Stimulated activated CD4-positive, alpha-beta T cell treated with anti-CD3 and anti-CD28 coated beads, Interleukin-4, amount 100 ng/mL, for 4 hours (primary cell): ENCODE measurements at places on chromosomes 5 and 9.

DNA sequence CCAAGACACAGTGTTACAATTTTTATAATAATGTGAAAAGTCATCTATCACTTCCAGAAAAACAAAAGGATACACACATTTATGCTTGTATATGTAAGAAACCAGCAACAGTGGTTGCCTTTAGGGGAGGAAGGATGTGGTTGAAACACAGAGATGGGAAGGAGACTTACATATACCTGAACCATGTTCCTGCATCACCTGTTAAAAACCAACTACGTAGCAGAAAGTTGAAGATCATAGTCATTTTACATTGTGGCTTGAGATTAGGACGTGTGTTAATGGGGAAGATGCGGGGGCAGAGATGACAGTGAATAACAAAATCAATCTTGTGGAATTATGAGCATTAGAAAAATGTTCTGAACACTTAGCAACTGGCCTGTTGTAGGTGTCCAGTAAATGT lies 307.3 kb downstream of the MLLT3 start:
- DNase-seq = no peak

DNA sequence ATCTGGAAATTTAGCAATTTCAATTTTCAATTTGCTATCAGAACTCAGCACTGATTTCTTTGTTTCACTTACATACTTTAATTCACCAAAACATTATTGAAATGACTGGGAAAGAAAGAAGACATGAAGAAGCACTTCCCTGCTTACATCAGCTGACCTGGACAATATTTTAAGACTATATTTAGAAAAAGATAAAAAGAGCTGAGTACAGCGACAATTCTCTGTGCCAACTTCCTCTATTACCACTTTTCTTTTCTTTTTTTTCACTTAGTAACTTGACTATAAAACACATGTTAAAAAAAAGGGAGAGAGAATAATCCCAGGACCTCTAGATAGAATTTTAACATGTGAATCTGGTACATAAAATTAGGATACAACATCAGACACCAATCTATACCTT lies 35.6 kb downstream of the MEF2C start:
- no peak for DNase-seq

GRCh38 chr5:51908215-51908614 lies 525.0 kb downstream of the ISL1 start:
- DNase-seq = no peak

GRCh38 chr9:5357431-5358105 lies 17.9 kb upstream of the RLN1 start:
- no peak for DNase-seq

DNA sequence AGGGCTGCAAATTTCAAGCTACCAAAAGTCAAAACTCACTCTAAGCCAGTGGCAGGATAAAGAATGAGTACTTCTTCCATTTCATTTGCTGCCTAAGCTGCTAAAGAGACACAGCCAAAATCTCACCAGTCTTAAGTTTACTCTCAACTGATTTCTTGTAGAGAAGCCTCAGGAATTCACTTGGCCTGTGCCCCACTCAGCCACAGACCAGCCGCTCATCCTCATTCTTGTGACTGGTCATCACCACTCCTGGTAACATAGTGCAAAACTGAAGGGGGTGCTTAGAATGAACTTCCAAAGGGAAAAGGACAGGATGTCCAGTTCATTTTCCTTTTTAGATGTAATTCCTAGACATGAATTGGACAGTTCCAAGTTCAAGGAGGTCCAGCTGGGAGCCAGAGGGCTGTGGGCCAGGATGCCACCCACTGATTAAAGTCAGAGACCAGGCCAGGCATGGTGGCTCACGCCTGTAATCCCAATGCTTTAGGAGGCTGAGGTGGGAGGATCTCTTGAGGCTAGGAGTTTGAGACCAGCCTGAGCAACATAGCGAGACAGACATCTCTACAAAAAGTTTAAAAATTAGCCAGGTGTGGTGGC lies 72.7 kb upstream of the RANBP3L start:
- no peak for DNase-seq

GRCh38 chr5:147927901-147928300 lies 21.6 kb upstream of the C5orf46 start:
- DNase-seq = no peak

- DNase-seq = no peak
These were observed 194.4 kb downstream of the DEPDC1B start for GRCh38 chr5:60505373-60506171.

GRCh38 chr9:70080481-70081119 lies 37.0 kb downstream of the MAMDC2 start:
- DNase-seq = no peak

DNA sequence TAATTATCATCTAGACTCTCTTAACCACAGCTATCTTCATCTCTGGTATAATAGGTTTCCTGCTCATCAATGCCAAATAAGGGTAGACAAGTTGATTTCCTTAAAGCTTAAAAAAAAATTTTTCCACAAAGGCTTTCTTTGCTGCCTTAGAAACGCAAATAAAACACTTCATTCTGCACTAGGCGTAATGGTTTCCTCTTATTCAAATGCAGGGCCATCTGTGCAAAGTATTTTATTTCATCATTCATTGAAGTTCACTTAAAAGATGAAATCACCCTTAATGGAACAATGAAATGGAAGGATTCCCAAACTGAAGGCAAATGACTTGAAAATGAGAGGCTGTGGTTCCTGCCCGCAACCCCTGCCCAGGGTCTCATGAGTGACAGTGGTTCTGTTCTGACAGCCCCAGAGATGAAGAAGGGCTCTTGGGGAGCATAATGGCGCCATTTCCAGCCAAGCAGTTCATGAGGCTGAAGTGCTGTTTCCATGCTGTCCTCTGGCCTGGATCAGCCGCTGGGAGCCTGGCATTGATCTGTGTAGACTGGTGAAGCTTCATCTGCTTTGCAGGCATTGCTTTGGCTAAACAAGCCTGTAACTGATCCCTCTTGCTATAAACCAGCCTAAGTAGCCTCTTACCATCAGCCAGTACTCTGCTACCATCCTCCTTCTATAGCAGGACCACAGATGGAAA lies 276.9 kb upstream of the WWC1 start:
- no peak for DNase-seq

DNA sequence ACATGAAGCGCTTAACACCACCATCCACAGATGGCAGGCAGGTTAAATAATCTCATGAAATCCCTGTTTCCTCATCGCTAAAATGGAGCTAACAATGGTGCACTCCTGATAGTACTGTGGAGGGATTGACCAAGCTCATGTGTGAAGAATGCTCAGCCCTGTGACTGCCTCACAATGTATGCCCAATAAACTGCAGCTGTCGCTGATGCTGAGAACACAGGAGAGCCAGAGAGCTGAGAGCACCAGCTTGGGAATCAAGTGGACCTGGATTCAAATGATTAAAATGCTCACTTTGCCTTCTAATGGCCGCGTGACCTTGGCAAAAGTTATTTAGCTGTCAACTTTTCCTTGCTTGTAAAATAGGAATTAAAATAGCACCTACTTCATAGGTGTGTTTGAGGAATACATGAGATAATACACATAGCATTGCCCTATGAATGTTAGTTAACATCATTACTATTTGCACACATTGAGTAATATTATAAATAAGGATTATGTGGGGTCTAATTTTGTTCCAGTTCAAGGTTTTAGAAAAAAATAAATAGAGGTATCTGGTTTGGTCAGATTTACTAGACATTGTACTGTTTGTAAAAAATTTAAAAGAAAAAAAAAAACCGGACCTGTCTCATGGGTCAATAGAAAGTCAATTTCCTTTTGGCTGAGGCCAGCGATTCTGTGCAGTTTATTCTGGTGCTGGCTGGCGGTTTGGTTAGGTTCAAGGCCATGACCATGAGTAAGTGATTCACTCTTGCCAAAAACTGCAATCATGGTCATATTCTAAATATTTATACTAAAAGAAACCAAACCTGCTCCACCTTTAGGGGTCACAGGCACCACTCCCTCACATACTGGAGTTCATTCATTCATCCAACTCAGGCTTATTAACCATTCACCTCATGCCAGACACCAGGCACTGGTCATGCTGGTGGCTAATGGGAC lies 101.3 kb downstream of the SH3TC2 start:
- no peak for DNase-seq

DNA sequence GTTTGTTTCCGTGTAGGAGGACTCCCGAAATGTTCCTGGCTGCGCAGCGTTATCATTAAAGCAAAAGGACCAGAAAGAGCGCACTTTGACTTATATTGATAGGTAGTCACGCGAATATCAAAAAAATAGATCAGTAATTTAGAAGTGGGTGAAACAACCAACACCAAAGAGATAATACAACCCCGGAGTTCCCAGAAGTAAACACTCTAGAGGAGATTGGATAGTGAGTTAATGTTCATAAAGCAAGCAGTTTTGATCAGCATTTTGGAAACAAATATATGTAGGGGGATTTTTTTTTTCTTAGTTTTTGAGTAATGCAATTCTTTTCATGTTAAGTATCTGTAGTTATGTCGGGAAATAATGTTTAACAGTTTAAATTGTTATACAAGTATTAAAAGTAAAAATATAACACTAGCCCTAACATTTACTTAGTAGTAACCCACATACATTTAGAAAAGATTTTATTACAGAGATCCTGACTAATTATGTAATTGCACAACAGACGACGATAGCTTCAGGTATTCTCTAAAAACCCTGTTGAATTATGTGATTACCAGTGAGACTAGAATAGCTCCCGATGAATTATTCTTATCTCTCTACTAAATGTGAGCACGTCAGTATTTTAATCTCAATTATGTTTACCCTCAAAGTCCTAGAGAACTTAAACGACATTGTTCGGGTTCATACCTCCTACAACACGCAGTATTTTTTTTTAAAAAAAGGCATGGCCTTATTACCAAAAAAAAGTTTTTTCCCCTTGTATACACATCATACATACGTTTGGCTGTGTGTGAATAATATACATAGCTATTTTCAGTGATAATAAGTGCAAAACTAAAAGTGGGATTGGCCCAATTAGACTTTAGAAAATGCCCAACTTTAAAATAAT lies 9.4 kb upstream of the NFIB start:
- DNase-seq = no peak
